ENCODE measurements at places on chromosomes 5 and 9.
A peak's percentile ranks its signal among the peaks of the same experiment; 100 is the strongest.

DNA sequence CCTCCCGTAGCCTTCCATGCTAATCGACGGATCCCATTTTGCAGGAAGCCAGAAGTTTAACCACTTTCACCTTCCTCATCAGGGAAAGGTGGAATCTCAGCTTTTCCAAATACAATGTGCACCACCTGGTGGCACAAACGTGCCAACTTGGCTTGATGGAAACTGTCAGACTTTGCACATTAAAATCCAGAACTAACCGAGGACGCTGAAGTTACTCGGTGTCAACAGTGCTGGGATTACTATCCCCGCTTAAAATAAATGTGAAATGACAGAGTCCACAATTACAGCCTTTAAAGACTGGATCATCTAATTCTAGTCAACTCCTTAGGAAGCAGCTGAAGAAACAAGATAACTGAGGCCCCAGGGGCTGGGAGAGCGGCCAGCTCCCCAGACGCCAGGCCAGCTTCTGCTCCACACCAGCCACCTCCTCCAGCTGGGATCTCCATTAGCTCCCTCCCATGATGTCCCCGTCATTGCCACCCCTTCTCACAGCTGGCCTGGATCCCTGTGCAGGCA is 50.1 kb upstream of the RETREG1 start:
- no peak for DNase-seq

DNA sequence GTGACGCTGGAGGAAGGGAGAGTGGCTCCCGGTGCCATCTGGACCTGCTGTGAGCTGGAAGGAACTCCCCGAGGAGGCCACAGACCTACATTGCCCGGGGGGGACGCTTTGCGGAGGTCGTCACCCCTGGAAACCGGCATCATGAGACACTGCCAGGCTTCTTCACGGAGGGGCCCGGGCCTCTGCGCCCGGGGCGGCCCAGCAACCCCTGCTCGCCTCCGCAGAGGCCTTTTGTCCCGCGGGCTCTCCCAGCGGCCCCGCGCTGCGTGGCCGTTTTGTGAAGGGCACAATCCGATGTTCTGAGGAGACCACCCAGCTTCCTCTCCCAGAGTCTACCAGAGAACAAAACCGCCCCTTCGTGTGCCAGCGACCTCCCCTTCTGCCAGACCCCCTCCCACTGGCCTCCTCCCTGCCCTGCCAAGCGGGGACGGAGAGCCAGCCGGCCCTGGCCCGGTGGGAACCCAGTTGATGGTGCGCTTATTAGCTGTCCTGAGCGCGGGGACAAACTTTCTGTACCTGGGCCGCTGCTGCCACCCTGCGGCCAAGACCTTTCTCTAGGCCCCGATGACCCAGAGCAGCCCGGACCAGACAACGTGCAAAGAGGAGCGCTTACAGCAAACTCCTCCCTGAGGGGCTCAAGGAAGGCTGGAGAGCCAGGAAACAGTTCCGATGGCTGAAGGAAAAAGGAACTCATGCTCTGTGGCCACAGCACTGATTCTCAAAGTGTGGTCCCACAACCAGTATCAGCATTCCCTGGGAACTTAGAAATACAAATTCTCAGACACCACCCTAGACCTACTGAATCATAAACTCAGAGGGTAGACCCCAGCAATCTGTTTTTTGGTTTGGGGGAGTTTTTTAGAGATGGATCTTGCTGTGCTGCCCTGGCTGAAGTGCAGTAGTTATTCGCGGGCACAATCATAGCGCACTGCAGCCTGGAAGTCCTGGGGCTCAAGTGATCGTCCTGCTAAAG is 86.7 kb downstream of the SLC1A3 start:
- DNase-seq = peak; percentile 23

GRCh38 chr5:73391441-73391881 is 57.1 kb downstream of the FOXD1 start:
- DNase-seq = no peak

DNA sequence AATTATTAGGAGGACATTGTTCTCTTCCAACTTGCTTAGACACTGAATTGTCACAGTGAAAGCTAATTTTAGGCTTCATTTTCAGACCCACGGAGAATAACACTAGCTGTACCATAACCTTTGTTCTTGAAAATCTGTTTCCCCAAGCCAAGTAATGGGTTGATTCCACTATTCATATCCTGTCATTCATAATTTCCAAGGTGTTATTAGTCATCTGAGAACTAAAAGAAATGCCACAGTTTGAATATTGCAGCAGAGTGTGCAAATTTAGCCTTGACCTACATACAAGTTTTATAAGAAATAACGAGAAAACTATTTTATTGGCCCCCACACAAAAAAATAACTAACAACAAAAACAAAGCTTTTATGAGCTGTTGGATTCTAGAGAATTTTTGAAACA is 148.5 kb upstream of the TYRP1 start:
- no peak for DNase-seq

- DNase-seq = no peak
Observed at GRCh38 chr5:102589661-102590060, 90.9 kb upstream of the SLCO6A1 start.

GRCh38 chr9:1994180-1994579 is 21.0 kb upstream of the SMARCA2 start:
- DNase-seq = no peak

- DNase-seq = no peak
Observed at GRCh38 chr5:34026089-34026761, 16.8 kb downstream of the C1QTNF3 start.
